ENCODE measurements at places on chromosomes 6 and 20.

- no peak for DNase-seq
These were observed 19.5 kb downstream of the CDH4 start for GRCh38 chr20:61271312-61272231.

- peak; percentile 65 for DNase-seq
These were observed 8.6 kb upstream of the BTNL2 start for GRCh38 chr6:32415521-32416019.

- DNase-seq = no peak
These were observed 6.7 kb downstream of the TMEM151B start for GRCh38 chr6:44276667-44277640.

- no peak for DNase-seq
These were observed 55.9 kb upstream of the DOK5 start for GRCh38 chr20:54419531-54419930.

DNA sequence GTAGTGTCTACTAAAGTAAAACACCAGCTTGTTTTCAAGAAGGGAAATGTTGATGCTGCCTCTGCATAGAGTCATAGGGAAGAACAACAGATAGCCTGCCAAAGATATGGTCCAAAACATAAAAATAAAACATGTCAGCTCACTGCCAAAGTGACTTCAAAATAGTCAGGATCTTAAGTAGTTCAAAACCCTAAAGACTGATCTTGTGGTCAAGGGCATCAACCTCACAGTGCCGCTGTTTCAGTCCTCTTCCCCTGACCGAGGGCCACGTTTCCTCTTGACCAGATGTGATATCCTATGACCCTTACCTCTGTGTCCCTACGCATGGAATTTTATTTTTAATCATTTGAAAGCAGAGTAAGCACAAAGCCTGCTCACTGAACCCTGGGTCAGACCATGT is 104.2 kb upstream of the CNKSR3 start:
- DNase-seq = no peak

DNA sequence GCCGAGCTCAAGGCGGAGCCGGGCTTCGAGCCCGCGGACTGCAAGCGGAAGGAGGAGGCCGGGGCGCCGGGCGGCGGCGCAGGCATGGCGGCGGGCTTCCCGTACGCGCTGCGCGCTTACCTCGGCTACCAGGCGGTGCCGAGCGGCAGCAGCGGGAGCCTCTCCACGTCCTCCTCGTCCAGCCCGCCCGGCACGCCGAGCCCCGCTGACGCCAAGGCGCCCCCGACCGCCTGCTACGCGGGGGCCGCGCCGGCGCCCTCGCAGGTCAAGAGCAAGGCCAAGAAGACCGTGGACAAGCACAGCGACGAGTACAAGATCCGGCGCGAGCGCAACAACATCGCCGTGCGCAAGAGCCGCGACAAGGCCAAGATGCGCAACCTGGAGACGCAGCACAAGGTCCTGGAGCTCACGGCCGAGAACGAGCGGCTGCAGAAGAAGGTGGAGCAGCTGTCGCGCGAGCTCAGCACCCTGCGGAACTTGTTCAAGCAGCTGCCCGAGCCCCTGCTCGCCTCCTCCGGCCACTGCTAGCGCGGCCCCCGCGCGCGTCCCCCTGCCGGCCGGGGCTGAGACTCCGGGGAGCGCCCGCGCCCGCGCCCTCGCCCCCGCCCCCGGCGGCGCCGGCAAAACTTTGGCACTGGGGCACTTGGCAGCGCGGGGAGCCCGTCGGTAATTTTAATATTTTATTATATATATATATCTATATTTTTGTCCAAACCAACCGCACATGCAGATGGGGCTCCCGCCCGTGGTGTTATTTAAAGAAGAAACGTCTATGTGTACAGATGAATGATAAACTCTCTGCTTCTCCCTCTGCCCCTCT is 1.1 kb downstream of the CEBPB start:
- DNase-seq = peak; percentile 10

GRCh38 chr6:82264824-82265223 is 17.3 kb upstream of the IBTK start:
- DNase-seq = no peak

GRCh38 chr6:108655806-108656651 is 95.3 kb downstream of the FOXO3 start:
- DNase-seq = no peak

- no peak for DNase-seq
These were observed 217.3 kb downstream of the ARID1B start for GRCh38 chr6:156994215-156995076.

DNA sequence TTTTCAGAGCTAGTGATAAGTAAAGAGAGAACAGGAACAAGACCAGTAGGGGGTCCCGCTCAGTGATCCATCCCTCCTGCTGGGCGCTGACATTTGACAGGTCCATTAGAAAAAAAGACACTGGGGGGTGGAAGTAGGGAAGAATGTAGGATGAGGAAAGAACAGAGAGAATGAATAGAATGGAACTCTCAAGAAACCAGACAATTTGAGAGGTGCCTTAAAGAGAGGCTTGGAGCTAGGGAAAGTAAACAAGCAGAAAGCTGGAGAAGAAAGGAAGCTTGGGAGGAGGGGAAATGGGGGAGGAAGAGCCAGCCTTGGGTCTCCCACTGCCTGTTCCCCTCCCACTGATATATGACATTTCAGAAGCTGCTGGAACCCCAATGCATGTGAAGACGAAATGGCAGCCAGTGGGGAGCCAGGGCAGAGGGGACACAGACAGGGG is 8.4 kb downstream of the GABBR1 start:
- no peak for DNase-seq

GRCh38 chr20:38810926-38811630 is 5.6 kb downstream of the PPP1R16B start:
- no peak for DNase-seq

DNA sequence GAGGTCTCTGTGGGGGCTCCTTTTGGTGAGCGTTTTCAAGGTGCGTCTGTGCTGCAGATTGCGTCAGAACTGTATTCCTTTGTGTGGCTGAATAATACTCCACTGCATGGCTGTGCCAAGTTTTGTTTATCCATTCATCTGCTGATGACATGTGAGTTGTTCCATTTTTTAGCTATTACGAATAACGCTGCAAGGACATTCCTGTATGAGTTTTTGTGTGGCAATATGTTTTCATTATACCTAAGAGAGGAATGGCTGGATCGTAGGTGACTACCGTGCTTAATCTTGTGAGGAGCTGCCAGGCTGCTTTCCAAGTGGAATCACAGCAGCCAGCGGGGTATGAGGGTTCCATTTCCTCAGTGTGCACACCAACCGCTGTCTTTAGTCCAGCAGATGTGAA is 1.1 kb upstream of the DACT2 start:
- no peak for DNase-seq

DNA sequence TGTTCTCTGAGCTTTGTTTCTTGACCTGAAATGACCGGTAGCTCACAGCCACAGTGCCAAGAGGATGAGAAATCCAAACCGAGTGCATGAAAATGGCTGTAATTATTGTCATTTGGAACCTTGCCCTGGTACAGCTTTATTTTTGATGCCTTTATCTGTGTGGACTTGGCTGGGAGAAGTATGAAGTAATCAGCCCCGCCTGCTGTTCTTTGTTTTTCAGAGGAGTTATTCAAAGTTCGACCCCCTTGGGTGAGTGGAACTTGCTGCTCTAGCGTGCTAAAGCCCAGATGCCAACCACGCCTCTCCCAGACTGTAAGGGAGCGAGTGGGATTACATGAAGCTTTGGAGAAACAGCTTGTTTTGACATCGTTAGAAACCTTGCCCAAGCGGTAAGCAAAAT is 48.3 kb downstream of the ECT2L start:
- DNase-seq = no peak

- DNase-seq = no peak
These were observed 2.6 kb upstream of the CENPW start for GRCh38 chr6:126337323-126337722.

GRCh38 chr20:51444922-51445438 is 97.5 kb downstream of the NFATC2 start:
- no peak for DNase-seq

DNA sequence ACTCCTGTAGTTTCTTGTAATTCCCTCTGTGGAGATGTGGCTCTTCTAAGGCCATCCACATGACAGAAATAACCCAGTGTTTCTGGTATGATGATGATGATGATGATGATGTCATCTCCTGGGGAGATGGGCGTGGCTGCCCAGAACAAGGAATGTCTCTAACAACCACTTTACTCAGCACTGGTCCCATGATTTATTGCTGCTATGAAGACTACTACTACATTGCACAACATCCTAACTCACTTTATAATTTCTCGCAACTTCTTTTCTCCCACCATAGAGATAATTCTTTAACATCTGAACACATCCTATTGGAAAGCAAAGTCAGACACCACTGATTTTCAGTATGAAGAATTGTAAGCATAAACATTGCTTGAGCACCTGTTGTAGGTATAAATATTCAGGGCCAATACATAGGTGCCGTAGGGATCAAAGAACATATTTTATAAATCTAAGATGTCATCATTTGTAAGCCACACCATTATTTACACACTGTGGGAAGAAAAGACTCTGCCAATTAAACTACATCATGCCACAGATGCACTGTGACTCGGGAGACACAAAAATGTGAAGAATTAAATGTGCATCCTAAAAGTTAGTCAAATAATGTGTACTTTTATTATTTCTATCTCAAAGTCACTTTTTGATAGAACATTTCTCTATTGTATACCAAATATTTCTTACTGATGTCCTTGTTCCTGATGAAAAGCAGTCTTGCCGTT is 6.4 kb downstream of the TPMT start:
- DNase-seq = no peak

DNA sequence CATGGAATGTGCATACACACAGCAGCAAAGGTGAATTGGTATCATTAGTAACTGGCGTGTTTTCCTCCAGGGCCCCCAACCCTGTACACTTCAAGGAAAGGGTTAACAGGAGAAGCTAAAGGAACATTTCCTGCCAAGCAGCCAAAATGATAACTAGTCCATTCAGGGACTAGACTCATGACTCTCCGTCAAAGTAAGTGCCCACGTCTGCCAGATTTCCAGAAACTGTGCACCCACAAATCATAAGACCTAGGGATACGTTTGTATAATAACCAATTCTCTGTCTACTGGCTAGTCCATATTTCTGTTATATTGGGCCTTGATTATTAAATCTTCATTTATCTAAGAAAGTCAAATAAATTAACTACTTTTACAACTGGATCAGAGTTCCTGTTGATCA is 76.0 kb upstream of the NHSL1 start:
- no peak for DNase-seq

GRCh38 chr6:106749609-106750008 is 120.2 kb downstream of the QRSL1 start:
- no peak for DNase-seq

DNA sequence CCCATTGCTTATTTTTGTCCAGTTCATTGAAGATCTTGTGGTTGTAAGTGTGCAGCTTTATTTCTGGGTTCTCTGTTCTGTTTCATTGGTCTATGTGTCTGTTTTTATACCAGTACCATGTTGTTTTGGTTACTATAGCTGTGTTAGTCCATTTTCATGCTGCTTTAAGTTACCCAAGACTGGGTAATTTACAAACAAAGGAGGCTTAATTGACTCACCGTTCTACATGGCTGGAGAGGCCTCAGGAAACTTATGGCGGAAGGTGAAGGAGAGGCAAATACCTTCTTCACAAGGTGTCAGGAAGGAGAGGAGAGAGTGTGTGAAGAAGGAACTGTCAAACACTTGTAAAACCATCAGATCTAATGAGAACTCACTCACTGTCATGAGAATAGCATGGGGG is 29.9 kb upstream of the FERMT1 start:
- DNase-seq = no peak

DNA sequence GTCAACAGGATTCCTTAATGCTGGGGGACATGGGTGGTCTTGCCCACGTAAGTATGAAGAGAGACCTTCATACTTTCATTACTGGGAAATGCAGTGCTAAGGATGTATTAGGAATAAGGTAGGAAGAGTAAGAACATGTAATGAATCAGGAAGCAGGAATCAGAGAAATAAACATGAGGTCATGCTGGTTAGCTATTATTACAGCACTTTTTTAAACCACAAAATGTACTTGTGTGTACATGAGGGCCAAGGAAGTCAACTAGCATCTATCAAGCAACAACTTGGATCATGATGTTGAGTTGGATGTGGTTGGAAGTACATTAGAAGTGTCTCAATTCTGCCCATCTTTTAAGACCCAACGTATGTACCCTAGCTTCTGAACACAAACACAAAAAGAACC is 63.5 kb upstream of the E2F3 start:
- DNase-seq = no peak

- no peak for DNase-seq
These were observed 89.2 kb upstream of the BCLAF1 start for GRCh38 chr6:136378888-136379287.

- DNase-seq = no peak
These were observed 15.6 kb downstream of the PDSS2 start for GRCh38 chr6:107443608-107444267.

DNA sequence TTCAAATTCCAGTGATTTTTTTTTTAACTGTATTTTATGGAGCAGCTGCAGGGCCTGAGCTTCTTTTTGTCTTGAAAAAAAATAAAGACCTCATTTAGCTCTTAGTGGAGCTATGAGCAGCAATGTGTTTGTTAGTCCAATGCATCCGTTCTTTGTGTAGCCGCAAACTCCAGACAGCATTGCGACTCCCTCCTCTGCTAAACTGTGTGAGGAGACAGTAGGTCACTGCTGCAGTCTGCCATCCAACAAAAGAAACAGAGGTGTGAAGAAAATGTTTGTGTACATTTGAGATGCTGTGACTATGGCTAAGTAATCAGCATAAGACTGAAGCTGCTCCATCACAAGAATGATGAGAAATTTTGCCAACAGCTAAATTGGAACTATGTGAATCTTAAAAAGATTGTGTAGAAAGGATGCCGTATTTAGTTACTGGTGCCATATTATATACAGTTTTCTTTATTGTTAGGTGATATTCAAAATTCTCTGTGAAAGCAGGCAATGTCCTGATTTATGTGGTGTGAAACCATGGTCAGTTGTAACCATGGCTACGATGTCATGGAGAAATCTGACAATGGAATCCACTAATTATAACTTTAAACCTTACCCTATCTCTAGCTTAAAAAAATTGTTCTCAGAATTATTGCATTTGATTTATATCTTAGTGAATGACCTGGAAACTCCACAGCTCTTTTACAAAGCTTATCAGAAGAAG is 428.8 kb upstream of the EPHA7 start:
- DNase-seq = no peak

GRCh38 chr20:3092611-3093379 is 8.3 kb upstream of the AVP start:
- DNase-seq = peak; percentile 41

DNA sequence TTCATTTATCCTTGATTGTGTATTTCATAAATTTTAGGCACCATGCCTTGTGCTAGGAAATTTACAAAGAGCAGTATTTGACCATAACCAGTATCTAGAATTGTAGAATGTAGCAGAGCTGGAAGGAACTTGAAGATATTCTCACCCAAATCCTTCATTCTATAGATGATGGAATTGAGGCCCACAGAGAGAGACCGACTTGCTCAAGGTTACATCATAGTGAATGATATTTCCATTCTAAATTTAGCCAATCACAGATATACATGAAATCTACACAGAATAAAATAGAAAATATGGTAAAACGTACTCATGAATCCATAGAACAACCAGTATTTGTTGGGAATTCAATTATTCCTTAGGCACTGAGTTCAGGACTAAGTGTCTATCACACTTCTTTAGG is 10.9 kb upstream of the SGK1 start:
- no peak for DNase-seq

Data from stimulated activated CD4-positive, alpha-beta T cell treated with anti-CD3 and anti-CD28 coated beads, Interleukin-15, amount 100 ng/mL, for 1 hour (primary cell).